ENCODE measurements at places on chromosomes 1 and 21.

DNA sequence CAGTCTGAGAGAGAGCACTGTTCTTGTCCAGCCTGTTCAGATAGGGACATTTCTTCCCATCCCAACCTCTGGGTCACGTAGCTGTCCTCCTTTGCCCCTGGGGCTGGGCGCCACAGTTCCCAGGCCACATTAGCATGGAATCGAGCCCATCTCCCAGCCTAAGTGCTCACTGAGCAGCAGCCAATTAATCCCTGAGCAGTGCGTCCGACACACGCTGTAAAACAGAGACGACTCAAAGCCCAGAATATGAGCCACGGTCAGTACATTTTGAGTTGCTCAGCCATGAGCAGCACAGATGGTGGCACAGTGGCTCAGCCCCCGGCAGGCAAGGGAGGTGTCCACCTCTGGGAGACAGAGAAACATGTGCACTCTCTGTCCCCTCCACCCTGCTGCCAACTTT lies 267.4 kb downstream of the NPHP4 start:
- DNase-seq = no peak

GRCh38 chr1:193086342-193086741 lies 18.9 kb downstream of the GLRX2 start:
- DNase-seq = no peak

DNA sequence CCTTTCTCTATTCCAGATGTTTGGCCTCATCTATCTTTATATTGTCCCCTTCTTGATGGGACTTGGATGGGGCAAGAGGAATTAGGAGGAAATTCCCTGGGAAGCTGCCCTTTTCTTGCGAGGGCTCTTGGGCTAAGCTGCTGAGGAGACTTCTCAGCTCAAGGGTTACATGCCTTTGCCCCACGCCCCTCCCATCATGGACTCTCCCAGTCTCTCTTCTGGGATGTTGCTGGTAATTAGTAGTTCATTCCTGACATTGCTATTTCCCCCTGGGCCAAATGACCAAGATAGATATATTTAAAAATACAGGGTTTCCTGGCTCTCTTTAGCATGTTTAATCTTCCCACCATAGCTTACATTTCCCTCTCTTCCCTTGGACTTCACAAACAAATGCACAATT lies 90.6 kb upstream of the RALGPS2 start:
- no peak for DNase-seq

DNA sequence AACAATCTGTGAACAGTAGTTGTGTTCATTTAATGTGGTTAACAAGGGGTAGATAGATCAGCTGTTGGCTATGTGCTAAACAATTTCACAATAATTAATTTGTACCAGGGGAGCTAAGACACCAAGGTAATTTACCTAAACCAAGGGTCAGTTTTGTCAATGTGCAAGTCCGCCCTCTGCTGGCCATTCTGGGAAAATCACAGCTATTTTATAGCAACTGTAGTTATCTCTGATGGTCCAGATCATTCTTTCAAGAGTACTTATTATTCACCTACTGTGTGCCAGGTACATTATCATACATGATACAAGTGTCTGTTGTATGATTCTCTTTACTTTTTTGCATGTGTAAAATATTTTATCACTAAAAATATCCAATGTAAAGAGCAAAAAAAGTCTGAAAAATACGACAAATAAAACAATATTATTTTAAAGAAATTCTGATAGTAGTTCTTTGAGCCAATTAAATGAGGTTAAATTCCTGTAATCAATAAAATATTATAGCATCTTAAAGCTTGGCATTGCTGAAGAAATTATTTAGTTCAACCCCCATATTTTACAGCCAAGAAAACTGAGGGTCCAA lies 312.3 kb upstream of the FAM78B start:
- peak; percentile 59 for DNase-seq

- no peak for DNase-seq
Measured at GRCh38 chr1:180672505-180672904, 40.7 kb downstream of the XPR1 start.

- DNase-seq = peak; percentile 87
Measured at GRCh38 chr1:92961896-92962752, 862 bp upstream of the DIPK1A start.

- no peak for DNase-seq
Measured at GRCh38 chr1:224014330-224014649, 99.6 kb upstream of the FBXO28 start.

GRCh38 chr1:44723064-44723463 lies 7.9 kb downstream of the RNU5D-1 start:
- no peak for DNase-seq

- peak; percentile 42 for DNase-seq
Measured at GRCh38 chr1:20442920-20443625, 42.9 kb downstream of the CAMK2N1 start.

DNA sequence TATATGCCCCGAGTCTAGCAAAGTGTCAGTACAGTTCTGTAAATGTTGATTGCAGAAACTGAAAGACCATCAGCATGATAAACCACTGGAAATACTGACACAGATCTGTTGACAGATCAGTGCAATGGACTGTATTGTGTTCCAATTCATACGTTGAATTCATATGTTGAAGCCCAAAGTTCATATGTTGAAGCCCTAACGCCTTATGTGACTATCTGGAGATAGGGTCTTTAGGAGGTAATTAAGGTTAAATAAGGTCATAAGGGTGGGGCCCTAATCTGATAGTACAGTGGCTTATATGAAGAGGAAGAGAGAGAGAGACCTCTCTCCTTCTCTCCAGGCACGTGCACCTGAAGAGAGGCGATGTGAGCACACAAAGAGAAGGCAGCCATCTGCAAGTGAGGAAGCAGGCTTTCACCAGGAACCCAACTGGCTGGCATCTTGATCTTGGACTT lies 144.7 kb downstream of the MRPL39 start:
- no peak for DNase-seq

DNA sequence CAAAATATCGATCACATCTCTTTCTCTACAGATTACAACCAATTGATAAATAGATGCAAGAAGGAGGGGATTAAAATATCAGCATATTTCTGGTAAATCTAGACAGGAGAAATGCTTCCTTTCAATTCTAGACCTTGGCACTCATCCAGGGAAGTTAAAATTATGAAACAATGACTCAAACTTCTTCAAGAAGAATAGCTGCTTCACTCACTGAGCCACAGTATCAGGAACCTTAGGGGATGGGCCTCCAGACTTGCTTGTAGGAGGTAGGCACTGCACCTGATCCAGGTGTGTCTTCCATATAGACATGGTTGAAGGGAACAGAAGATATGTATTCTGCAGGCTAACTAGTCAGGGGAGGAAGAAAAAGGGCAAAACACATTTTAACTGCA lies 9.8 kb downstream of the SLAMF7 start:
- DNase-seq = no peak

- DNase-seq = no peak
Measured at GRCh38 chr1:115168026-115168425, 78.7 kb upstream of the TSPAN2 start.

GRCh38 chr1:93904228-93904627 lies 5.0 kb downstream of the GCLM start:
- no peak for DNase-seq

DNA sequence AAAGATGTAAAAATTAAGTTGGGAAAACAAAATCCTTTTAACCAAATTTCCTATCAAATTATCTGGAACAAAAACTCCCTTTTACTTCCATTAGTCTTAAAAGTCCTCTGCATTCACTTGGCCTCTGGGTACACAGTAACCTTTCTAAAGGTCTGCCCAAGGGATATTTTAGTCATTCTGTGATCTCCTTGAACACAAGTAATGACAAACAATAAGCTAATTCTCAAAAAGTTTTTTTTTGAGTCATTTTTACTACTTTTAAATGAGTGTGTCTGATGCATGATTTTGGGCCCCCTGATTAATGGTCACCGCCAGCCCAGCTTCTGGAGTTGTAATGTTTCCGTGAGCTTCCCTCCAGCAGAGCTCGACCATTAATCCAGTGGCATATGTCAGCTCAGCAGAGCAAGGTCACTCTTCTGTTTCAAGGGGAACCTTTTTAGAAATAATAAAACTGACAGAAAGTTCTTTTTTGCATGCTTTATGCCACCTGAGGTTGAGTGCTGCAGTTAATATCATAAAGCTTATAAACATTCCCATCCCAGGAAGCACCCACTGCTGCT lies 14.3 kb downstream of the SAMSN1 start:
- no peak for DNase-seq

DNA sequence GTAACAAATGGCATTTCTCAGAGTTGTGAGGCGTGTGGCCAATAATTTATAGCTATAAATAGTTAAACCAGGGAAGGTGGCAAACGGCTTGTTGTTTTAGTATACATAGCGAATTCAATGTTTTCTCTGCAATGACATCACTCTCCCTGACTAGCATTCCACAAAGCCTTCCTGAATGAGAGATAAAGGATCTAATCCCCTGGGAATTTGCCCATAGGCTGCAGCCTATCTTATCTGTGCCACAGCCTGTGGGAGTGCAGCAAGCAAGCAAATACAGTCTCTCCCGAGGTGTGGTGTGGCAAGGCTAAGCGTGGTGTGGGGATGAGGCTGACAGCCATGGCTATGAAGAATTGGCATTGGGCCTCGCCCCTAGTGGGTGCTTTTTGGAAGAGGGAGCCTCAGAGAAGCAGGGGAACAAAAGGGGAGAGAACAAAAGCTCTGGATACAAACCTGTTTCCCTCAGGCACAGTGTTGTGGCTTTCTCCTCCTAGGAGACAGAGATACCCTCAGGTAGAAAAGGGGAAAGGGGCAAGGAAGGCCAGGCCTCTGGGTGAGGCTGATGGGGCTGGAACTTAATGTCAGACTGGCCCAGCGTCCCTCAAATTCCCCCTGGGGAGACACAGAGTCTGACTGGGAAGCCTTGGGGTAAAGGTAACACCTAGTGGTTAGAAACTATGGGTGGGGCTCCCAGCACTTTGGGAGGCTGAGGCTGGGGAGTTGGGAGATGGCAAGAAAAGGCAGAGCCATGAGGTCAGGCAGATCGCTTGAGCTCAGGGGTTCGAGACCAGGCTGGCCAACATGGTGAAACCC lies 8.9 kb downstream of the TAGLN2 start:
- DNase-seq = peak; percentile 74

DNA sequence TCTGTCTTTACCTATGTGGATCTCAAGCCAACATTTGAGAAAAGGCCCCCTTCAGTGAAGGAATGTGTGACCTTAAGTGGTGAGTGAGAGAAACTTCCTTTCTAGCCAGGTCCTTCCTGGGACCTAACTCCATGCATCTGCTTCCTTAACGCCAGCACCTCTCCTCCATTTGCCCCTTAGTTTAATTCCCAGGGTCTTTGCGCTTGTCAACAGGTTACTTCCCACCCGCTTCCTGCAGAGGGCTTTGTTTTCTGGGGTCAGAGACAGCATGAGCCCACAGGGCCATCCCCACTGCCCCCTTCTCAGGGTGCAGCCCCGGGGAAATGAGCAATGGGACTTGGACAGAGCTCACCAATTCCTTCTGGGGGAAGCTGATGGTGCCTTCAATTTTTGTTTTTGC lies 54.8 kb downstream of the EVA1C start:
- no peak for DNase-seq

DNA sequence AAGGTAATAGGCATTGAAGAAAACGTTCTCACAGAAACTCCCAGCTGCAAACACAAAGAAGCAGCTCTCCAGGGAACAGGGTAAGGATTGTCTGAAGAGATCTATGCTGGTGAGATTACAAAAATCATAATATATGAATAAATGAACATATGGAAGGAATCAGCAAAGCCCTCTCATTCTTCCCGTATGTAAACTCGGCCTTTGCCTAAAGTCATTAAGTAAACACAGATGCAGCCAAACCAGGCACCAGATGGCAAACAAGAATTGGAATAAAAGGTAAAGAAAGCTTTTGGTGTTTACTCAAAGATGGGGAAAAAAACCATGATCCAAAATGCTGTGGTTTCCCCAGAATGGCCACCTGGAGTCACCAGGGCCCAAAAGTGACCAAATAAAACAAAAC lies 76.6 kb upstream of the HOOK1 start:
- DNase-seq = peak; percentile 80

GRCh38 chr1:244989813-244990212 lies 125.5 kb upstream of the HNRNPU start:
- peak; percentile 47 for DNase-seq

DNA sequence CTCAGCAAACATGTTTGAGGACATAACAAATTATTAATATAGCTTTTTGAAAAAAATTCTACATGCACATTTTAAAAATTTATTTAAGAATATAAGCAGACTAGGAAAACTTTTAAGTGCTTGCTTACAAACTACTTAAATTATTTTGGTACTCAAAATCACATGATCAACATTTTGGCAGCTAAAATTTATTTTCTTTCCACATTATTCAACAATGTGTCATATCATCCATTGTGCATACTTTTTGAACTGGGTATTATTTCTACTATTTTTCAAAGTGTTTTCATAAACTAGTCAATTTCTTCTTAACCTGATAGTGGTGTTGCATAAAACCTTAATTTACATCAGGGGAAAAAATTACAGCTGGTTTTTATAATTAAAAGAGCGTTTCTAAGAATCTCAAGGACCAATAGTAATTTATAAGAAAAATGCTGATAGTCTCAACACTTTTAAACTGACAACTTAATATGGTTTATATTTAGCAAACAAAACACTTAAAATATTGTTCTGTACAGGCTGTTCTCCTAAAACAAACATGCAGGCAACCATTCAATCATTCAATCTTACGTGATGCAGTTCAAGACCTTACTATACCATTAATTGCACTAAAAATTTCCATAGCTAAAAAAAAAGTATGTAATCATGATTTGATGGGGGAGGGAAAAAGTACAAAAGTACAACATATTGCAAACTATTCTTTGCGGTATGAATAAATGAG lies 105.0 kb downstream of the GPATCH2 start:
- no peak for DNase-seq

DNA sequence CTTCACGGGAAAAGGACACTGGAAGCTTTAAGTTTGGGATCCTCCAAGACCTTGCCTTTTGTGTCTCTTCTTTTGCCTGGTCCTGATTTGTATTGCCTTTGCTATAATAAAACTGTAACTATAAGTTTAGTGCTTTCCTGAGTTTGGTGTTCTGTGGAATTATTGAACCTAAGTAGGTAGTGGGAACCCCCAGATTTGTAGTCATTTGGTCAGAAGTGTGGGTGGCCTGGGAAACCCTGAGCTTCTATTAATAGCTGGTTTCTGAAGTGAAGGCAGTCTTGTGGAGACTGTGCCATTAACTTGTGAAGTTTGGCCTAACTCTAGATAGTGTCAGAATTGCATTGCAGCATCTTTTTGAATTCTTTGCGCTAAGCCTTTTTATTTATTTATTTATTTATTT lies 6.8 kb upstream of the MYCL start:
- DNase-seq = no peak

DNA sequence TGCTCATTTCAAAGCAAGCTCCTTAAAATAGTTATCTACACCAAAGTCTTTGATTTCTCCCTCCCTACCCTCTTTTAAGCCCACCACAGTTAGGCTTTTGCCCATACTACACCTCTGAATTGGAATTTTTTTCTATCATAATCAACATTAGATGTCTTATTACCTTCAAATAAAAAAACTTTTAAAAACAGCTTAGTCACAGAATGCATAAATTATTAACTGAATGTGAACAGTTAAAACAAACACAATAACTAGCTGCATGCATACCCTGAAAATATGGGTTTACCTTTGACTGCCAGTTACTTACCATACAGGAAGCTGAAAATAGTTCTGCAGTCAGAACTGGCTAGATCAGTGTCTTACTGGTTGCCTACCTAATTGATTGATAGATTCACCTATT lies 210.9 kb downstream of the TGFB2 start:
- no peak for DNase-seq

- no peak for DNase-seq
Measured at GRCh38 chr1:33819290-33819912, 44.5 kb upstream of the HMGB4 start.

- no peak for DNase-seq
Measured at GRCh38 chr1:100988121-100988520, 37.5 kb downstream of the DPH5 start.

Measured in DMS53 (cell line).